ENCODE measurements at places on chromosomes 13 and 19. TPM values are rescaled to one million over a fixed set of nuclear protein-coding genes. Genes with fewer than 3 reads are reported as not detected.

LACC1 gene
- 13.6 TPM for total RNA-seq

PSMD8 gene
- 242 TPM for total RNA-seq

ZNF93 gene
- total RNA-seq: 3.5 TPM

F10 gene
- total RNA-seq: not detected

DMWD gene
- 27.3 TPM for total RNA-seq

ZNF14 gene
- total RNA-seq: 7.8 TPM

TMC4 gene
- not detected for total RNA-seq

CEACAM7 gene
- not detected for total RNA-seq

CABP5 gene
- not detected for total RNA-seq

NDUFB7 gene
- total RNA-seq: 147 TPM

TPTE2 gene
- total RNA-seq: not detected

ZNF71 gene
- 7.7 TPM for total RNA-seq

ZNF468 gene
- total RNA-seq: 24.3 TPM

SLC27A5 gene
- total RNA-seq: 3.5 TPM

C19orf47 gene
- total RNA-seq: 5.2 TPM

PNMA8A gene
- 8.1 TPM for total RNA-seq

ZNF816 gene
- 12.8 TPM for total RNA-seq

ZNF791 gene
- total RNA-seq: 19.7 TPM

CRLF1 gene
- total RNA-seq: 49.8 TPM

ZNF626 gene
- 27.7 TPM for total RNA-seq

ZNF8 gene
- total RNA-seq: 6.5 TPM

ZNF177 gene
- total RNA-seq: 1.0 TPM

C2CD4C gene
- total RNA-seq: not detected

AP3D1 gene
- 85.0 TPM for total RNA-seq

BEST2 gene
- total RNA-seq: not detected

MOB3A gene
- total RNA-seq: 22.9 TPM

ZSCAN4 gene
- total RNA-seq: not detected

ZNF829 gene
- 5.6 TPM for total RNA-seq

ZNF439 gene
- total RNA-seq: 17.4 TPM

PRTN3 gene
- total RNA-seq: not detected

EFNA2 gene
- not detected for total RNA-seq

OR7C1 gene
- total RNA-seq: not detected

C19orf38 gene
- not detected for total RNA-seq

DCT gene
- 0.13 TPM for total RNA-seq

ADAMTSL5 gene
- total RNA-seq: 4.2 TPM

FLT1 gene
- total RNA-seq: 0.54 TPM

ZNF610 gene
- 3.7 TPM for total RNA-seq

ELSPBP1 gene
- total RNA-seq: not detected

NAXD gene
- total RNA-seq: 13.3 TPM

PDE4A gene
- total RNA-seq: 5.3 TPM

THSD8 gene
- not detected for total RNA-seq

LRRC25 gene
- total RNA-seq: 0.39 TPM

CD22 gene
- total RNA-seq: 0.97 TPM

RAD23A gene
- total RNA-seq: 49.3 TPM

BRSK1 gene
- total RNA-seq: 0.65 TPM

KLK4 gene
- total RNA-seq: not detected

CBY2 gene
- not detected for total RNA-seq

ACP7 gene
- total RNA-seq: not detected

KASH5 gene
- total RNA-seq: not detected

ZNF221 gene
- total RNA-seq: 15.5 TPM

SPPL2B gene
- 23.0 TPM for total RNA-seq

ARRDC2 gene
- 13.6 TPM for total RNA-seq

KLK7 gene
- total RNA-seq: not detected

IGSF23 gene
- 0.26 TPM for total RNA-seq

Data from articular chondrocyte of knee joint (primary cell).